NCI-H510A (cell line): ENCODE measurements at places on chromosomes 4 and X.

DNA sequence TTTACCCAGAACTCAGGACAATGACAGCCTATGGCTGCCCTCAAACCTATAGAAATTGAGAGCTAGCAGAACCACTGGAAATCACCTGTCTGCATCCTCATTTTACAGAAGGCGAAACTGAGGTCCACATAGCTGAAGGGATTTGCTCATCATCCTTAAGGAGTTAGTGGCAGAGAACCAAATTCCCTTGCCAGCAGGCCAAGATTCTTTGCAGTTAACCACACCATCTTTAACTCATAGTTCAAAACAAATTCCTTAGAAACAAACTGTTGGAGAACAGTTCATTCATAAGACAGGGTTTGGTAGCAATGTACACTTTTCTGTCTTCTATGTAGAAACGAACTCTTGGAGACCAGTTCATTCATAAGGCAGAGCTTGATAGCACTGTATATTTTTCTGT is 37.9 kb upstream of the RAP2C start:
- no peak for DNase-seq

DNA sequence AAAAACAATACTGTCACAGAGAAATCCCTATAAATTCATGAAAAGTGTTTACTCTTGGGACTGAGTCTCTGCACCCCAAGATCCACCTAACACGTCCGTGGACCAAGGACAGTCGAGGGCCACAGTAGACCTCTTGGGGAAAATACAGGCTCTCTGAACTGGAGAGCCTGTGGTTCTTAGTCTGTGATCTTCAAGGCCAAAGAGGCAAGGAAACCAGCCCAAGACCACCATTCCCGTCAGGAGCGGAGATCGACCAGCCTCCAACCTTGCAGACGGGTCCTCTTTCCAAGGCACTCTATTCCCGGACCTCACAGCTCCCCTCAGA is 1.6 kb upstream of the APBB2 start:
- DNase-seq = no peak

GRCh38 chr4:167555338-167556022 is 321.2 kb upstream of the SPOCK3 start:
- DNase-seq = no peak

DNA sequence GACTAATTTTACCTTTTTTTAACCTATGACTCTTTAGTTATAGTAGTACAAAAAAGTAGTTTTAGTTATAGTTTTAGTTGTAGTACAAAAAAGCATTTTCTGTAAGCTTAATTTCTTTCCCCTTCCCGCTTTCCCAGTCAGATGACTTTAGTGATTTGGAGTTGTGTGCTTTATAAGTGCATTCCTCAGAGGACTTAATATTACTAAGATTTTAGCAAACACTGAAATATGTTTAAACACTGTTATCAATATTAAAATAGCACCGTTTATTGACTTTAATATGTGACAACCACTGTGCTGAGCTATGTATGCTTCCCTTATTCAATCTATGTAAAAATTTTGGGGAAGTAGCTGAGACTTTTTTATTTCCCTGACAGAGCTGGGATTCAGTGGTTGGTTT is 22.8 kb downstream of the GUF1 start:
- no peak for DNase-seq

DNA sequence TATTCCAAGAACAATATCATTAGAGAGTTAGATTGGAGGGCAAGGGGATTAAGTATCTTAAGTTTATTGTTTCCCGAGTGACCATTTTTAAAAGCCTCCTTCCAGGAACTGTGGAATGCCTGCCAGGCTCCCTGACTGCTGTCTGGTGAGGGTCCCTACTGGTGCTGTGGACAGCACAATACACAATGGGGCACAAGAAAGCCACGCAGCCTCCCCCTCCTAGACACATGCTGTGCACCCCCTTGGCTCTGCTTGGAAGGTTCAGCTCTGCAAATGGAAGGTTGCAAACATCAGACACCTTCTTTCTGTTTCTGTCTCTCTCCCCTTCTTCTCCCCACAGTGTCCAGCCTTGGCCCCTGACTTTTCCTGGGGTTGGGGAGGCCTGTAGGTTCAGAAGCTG is 153.2 kb downstream of the SHROOM3 start:
- no peak for DNase-seq

- no peak for DNase-seq
Measured at GRCh38 chrX:68048774-68049173, 384.5 kb downstream of the OPHN1 start.

- DNase-seq = no peak
Measured at GRCh38 chrX:18575744-18576143, 96.2 kb downstream of the RS1 start.
